ENCODE measurements at places on chromosomes 7 and 10.

GRCh38 chr7:107230334-107230733 lies 61.5 kb downstream of the HBP1 start:
- no peak for DNase-seq

DNA sequence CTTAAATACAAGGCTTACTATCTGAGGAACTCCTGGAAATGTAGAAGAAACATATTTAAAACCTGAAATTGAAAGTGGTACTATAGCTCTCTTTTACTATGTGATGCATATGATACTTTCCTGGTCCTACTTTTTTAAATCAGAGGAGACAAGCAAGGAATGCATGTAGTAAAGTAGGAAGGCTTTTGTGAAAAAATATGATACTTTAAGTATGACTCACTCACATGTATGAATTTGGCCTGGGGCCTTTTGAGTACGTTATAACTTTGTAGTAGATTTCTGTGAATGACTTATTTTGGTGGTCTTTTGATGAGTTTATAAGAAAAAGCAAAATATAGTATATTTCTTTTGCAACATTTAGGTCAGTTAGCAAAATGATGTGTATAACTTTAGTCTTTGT lies 53.8 kb downstream of the TAX1BP1 start:
- no peak for DNase-seq

GRCh38 chr7:142807855-142808460 lies 37.2 kb downstream of the PRSS2 start:
- peak; percentile 78 for DNase-seq

- DNase-seq: no peak
Measured at GRCh38 chr7:4103352-4104091, 578.6 kb upstream of the FOXK1 start.

- DNase-seq: no peak
Measured at GRCh38 chr10:112724404-112724991, 225.5 kb upstream of the TCF7L2 start.

DNA sequence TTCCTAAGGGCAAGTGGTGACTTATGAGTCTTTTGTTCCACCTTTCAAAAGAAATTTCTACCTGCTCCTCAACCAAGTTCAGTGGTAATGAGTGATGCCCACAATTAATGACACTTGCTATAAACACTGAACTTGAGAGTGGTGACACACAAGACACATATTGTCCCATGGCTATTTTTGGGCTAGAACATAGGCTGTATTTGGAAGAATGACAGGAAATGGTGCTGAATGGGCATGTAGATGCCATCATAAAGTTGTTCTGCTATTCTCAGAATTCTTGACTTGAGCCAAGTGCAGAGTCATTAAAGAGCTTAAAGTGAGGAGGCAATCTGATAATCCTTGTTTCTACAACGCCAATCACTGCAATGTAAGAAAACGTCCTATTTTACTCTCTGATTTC lies 313.3 kb downstream of the AGMO start:
- no peak for DNase-seq

- DNase-seq: peak; percentile 81
Measured at GRCh38 chr10:22682237-22683139, 31.9 kb downstream of the PIP4K2A start.

GRCh38 chr7:78127009-78127408 lies 328.4 kb downstream of the PHTF2 start:
- no peak for DNase-seq

DNA sequence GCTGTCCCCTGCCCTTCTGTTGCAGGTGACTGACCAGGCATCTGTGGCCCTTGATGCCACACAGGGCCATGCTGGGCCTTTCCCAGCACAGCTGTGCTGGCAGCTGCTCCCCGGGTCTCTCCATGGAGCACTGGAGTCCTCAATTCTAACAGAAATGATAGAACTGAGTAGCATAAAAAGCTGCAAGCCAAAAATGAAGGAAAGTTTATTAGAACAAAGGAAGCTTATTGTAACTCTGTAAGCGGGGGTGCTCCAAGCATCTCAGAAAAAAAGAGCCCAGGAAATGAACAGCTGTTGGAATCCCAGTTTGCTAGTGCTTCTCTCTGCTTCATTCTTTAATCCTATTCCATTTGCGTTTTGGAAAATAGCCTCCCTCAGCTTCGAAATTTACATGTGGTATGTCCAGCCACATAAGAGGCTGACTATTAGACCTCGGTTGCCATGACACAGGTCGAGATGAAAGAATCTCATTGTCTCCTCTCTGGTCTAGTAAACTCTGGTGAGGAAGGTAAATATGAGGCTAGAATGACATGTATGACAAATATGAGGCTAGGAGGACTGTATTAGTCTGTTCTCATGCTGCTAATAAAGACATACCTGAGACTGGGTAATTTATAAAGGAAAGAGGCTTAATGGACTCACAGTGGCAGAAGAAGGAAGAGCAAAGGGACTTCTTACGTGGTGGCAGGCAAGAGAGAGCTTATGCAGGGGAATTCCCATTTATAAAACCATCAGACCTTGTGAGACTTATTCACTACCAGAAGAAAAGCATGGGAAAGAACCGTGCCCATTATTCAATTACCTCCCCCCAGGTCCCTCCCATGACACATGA lies 23.7 kb downstream of the EPDR1 start:
- no peak for DNase-seq

GRCh38 chr10:75000748-75001321 lies 110.6 kb upstream of the SAMD8 start:
- DNase-seq: no peak

GRCh38 chr7:37309493-37309892 lies 139.2 kb downstream of the ELMO1 start:
- DNase-seq: no peak

DNA sequence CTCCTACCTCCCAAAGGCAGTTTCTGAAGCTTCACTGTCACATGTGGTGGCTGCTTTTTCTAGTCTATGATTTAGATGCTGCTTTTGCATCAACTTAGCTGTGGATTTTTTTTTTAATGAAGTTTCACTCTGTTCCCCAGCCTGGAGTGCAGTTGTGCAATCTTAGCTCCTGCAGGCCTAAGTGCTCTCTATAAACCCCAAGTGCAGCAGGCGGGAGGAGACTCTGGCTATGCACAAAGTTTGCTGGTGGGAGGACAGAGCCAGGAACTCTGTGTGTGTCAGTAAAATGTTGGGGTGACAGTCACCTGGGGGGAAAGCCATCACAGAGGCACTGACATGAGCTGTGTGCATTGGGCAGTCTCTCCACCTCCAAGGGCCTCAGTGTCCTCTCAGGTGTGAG lies 138.8 kb upstream of the FAM20C start:
- DNase-seq: no peak

DNA sequence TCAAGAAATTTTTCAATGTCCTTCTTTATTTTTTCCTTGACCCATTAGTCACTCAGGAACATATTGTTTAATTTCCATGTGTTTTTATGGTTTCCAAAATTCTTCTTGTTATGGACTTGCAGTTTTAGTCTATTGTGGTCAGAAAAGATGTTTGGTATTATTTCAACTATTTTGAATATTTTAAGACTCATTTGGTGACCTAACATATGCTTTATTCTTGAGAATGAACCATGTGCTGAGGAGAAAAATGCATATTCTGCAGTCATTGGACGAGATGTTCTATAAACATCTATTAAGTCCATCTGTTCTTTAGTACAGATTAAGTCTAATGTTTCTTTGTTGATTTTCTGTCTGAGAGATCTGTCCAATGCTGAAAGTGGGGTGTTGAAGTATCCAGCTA lies 42.3 kb upstream of the MDFIC start:
- no peak for DNase-seq

GRCh38 chr7:69334701-69335100 lies 263.6 kb upstream of the AUTS2 start:
- DNase-seq: no peak

DNA sequence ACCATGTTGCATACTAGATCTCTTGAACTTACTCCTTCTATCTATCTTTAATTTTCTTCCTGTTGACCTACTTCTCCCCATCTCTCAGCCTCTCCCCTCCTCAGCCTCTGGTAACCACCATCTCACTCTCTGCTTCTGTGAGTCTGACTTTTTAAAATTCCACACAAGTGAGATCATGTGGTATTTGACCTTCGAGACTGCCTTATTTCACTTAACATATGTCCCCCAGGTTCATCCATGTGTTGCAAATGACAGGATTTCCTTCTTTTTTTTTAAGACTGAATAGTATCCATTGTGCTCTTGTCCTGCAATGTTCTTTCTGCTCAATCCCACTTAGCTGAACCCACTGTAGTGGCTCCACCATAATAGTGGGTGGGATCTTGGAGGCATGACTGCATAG lies 51.4 kb upstream of the DNAJC1 start:
- DNase-seq: no peak

GRCh38 chr7:120805636-120806388 lies 52.1 kb downstream of the TSPAN12 start:
- DNase-seq: peak; percentile 73

GRCh38 chr7:135716677-135717238 lies 11.2 kb downstream of the SLC13A4 start:
- no peak for DNase-seq

GRCh38 chr7:69833964-69834363 lies 235.7 kb downstream of the AUTS2 start:
- DNase-seq: no peak

GRCh38 chr7:127954357-127954748 lies 76.9 kb downstream of the LRRC4 start:
- DNase-seq: no peak

GRCh38 chr10:24825551-24825950 lies 101.9 kb upstream of the ARHGAP21 start:
- no peak for DNase-seq

DNA sequence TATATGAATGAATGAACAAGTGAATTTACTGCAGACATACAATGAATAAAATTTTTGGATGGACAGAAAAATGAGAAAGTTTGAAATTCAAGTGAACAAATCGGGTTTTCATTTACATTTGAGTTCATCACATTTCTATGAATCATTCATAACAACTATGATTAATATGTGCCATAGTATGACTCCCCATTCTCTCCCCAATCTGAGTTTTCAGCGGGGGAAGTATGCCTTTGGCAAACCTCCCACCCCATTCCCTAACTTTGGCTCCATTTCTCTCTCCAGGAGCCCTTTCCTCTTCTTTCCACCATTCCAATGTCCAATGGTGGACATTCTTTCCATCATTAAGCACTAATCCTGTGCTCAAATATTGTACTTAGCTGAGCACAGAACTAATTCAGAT lies 96.8 kb upstream of the LSM8 start:
- DNase-seq: no peak

DNA sequence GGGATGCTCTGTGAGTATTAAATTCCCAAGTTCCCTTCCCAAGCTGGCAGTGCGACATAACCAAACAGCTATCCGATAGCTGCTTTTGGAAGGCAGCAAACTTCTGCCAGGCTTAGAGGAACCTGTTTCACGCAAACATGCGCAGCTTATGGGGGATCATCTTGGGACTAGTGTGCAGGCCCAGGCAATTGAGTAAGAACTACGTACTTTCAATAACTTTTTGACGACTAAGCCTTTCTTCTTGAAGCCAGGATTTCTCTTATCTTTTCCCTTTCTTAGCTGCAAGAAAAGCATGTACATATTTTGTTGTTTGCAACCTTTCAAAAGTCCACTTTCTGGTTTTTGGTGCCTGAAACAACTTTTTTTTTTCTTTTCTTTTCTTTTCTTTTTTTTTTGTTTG lies 28.7 kb upstream of the SEPHS1 start:
- no peak for DNase-seq

DNA sequence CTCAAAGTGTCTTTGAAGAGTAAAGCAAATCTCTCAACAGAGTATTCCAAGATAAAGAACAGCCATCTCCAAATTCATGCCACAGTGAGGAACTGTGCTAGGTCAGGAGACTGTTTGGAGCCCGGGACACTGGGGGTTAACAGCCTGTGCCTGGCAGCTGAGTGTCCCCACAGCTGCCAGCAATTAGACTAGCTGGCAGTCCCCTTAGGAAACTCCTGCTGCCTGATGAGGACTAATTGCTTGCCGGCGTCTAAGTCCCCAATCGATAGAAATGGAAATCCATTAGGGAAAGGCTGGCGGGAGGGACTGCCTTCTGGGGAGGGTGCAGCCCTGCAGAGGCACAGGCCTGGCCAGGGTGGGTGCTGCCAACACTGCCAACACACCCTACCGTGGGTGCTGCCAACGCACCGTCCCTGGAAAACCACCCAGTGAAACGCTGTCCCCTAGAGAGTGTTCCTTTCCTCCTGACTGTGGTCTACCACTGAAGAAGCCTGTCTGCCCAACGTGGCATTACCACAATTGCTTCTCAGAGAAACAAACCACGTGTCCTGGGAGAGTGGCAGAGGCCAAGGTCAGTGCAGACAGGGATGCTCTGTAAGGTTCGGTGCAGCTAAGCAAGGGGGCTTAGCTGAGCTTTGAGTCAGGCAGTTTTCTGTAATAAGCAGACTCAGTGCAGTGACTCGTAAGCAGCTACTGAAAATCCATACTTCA lies 60.8 kb downstream of the XRCC2 start:
- no peak for DNase-seq

- no peak for DNase-seq
Measured at GRCh38 chr7:41491308-41491707, 211.6 kb downstream of the INHBA start.

DNA sequence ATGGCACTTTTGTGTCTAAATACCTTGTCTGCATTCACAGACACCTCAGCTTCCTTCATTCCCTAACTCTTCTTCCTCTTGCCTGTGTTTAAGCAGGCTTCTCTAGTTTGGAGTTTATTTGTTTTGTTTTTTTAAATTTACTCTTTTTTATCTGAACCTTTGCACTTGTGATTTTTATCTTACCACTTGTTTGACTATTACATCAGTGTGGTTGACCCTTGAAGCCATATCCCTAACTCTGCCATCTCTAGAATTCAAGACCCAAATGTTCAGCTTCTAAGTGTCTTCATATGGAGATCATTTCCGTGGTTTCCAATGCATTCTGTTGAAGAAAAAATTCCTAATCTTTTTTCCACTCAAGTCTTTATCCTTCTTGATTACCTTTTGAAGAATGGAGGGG lies 233.3 kb downstream of the KIAA1217 start:
- no peak for DNase-seq

GRCh38 chr10:12796401-12797160 lies 204.9 kb downstream of the CCDC3 start:
- no peak for DNase-seq

DNA sequence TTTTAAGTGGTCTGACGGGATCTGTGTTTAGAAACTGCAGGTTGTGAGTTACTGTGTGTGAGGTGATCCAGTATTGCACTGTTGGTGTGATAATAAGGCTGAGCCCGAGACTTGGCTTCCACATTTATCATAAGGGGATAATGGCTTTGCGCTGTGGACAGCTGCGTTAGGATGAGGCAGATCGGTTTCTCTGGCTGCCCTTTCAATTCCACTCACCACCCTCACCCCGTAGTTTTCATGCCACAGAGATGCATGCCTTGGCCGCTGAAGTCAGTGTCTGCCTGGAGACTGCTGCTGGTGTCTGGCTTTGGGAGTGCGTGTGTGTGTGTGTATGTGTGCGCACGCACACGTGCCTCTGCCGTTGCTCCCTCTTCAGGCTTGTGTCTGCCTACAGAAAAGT lies 273.0 kb downstream of the CCDC3 start:
- no peak for DNase-seq
